ENCODE measurements at places on chromosomes 11 and 22. TPM values are rescaled to one million over a fixed set of nuclear protein-coding genes. Genes with fewer than 3 reads are reported as not detected.

Gene P2RY2
- not detected for total RNA-seq

Gene POU2AF2
- not detected for total RNA-seq

Gene GGTLC3
- total RNA-seq: not detected

Gene RNF141
- total RNA-seq: 18.4 TPM

Gene CENPM
- 40.7 TPM for total RNA-seq

Gene RAC2
- total RNA-seq: 432 TPM

Gene TEX54
- total RNA-seq: 0.89 TPM

Gene GAB4
- total RNA-seq: not detected

Gene OVOL1
- total RNA-seq: not detected

Gene CD3D
- total RNA-seq: 451 TPM

Gene C22orf23
- total RNA-seq: not detected

Gene TRPM5
- not detected for total RNA-seq

Gene ENTHD1
- total RNA-seq: 0.41 TPM

Gene CD248
- 0.65 TPM for total RNA-seq

Gene PATE2
- total RNA-seq: not detected

Gene SMIM35
- not detected for total RNA-seq

Gene EMID1
- total RNA-seq: 0.20 TPM

Gene KDM4E
- not detected for total RNA-seq

Gene IRAG1
- total RNA-seq: 0.08 TPM

Gene SLC7A4
- total RNA-seq: not detected

Gene OR51B5
- total RNA-seq: not detected

Gene NPAS4
- total RNA-seq: not detected

Gene TSPAN32
- 4.3 TPM for total RNA-seq

Gene MYRF
- 0.08 TPM for total RNA-seq

Gene MPEG1
- total RNA-seq: 0.52 TPM

Gene RNF169
- 11.4 TPM for total RNA-seq

Gene MMP12
- not detected for total RNA-seq

Gene ZNF70
- 2.6 TPM for total RNA-seq

Gene SYT7
- total RNA-seq: 0.66 TPM

Gene XPNPEP3
- total RNA-seq: 24.7 TPM

Gene NDUFC2
- 246 TPM for total RNA-seq

Gene TMA7B
- 0.92 TPM for total RNA-seq

Gene F2
- total RNA-seq: 0.41 TPM

Gene RBFOX2
- total RNA-seq: 6.5 TPM

Gene LDHAL6A
- not detected for total RNA-seq

Gene RPL3
- 2,835 TPM for total RNA-seq

Gene FKBP2
- 48.9 TPM for total RNA-seq

Gene ALKBH3
- total RNA-seq: 43.1 TPM

Gene CYB5R2
- total RNA-seq: 0.71 TPM

Gene CARD16
- 2.7 TPM for total RNA-seq

Gene RGL4
- total RNA-seq: 7.4 TPM

Gene MIF
- total RNA-seq: 1,172 TPM

Gene CLDN5
- 0.24 TPM for total RNA-seq

Gene IGLL1
- total RNA-seq: not detected

Gene MYBPC3
- total RNA-seq: not detected

Gene TTLL8
- total RNA-seq: not detected

Gene BBOX1
- total RNA-seq: not detected

Gene C11orf68
- total RNA-seq: 13.9 TPM

Gene UCP3
- total RNA-seq: 2.6 TPM

Gene TRIM48
- not detected for total RNA-seq

Gene GGT1
- total RNA-seq: 23.6 TPM

Gene SLC43A3
- 529 TPM for total RNA-seq

Gene RRP8
- total RNA-seq: 41.4 TPM

Gene KCNJ5
- total RNA-seq: not detected

Gene OR2AT4
- total RNA-seq: not detected

Gene C1QTNF4
- 0.18 TPM for total RNA-seq

Gene TRIM44
- 38.6 TPM for total RNA-seq

Gene CYTH4
- total RNA-seq: 9.7 TPM

Gene FERMT3
- total RNA-seq: 444 TPM
